ENCODE measurements at places on chromosomes 1 and 21.

DNA sequence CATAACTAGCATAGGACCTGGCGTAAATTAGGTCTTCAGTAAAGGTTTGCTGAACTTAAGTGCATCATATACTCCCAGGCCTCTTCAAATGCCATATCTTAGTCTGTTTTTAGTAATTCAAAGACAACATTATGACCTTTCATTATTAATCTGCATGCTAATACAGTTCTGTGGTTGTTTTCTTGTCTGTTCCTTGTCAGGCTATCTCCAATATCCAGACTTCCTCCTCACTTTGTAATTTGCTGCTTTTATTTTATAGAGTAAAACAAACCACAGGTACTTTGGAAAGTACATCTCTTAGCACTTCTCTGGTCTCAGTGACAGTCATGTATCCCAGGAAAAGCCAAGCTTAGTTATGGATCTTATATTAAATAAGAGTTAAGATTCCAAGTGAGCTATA lies 65.1 kb upstream of the BMP8A start:
- DNase-seq, result no peak

DNA sequence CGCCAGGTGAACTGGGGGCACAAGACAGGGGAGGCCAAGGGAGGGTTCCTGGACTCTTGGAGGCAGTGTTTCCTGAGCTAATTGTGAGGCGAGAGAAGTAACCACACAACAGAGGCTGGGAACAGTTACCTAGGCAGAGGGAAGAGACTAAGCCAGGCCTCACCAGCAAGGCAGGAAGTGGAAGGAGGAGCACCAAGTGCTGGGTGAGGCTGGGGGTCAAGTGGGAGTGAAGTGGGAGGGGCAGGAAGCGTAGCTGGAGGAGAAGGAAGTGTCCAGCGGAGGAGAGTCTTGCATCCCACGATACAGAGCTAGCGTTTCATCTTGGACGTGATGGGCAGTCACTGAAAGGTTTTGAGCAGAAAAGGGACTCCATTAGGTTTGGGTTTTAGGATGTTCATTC lies 48.3 kb upstream of the CAPZB start:
- DNase-seq, result no peak

- peak; percentile 79 for DNase-seq
Observed at GRCh38 chr1:26321315-26322041, 3.7 kb downstream of the CD52 start.

DNA sequence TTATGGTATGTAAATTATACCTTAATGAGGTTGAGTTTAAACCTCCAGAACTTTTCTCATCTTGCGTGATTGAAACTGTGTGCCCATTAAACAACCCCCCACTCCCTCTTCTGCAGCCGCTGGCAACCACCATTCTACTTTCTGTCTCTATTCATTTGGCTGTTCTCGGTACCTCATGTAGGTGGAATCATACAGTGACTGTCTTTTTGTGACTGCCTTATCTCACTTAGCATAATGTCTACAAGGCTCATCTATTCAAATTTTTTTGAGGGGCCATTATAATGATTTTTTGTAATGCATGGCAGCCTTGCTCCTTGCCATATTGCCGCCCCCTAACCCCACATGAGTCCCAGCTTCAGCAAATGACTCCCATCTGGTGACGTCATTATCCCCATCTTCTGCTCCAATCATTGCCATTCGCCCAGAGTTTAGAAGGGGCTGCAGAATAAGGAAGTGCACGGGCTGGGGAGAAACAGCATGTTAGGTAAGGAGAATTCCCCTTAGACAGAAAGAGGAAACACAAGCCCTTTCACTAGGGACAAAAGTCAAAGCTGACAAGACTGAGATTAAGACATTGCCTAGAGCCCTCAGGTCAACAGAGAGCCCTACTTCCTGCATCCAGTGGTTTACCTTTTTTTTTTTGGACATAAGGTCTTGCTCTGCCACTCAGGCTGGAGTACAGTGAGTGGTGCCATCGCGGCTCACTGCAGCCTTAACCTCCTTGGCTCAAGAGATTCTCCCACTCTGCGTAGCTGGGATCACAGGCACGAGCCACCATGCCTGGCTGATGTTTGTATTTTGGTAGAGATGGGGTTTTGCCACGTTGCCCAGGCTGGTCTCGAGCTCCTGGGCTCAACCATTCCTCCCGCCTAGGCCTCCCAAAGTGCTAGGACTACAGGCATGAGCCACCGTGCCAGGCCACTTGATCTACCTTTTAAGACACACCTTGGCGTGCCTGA lies 78.4 kb upstream of the ERRFI1 start:
- DNase-seq, result no peak

GRCh38 chr1:172818841-172819527 lies 160.1 kb downstream of the FASLG start:
- no peak for DNase-seq

DNA sequence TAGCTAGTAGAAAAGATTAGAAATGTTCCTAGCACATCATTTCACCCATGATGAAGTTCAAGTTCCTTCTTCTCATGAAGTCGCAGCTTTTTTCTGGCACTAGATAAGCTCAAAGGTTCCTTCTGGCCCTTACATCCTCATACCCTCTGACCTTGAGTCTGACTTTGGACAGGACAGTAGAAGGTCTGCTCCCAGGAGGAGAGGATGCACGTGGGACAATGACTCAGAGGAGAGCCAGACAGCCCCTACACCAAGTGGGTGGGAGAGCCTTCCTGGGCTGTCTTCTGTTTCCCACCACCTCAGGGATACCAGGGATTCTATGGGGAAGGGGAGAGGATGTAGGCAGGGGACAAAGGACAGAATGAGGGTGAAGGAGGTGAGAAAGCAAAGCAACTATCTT lies 86.0 kb downstream of the HHIPL2 start:
- DNase-seq, result no peak

GRCh38 chr1:109628540-109629321 lies 9.1 kb downstream of the AMPD2 start:
- peak; percentile 65 for DNase-seq

- DNase-seq, result peak; percentile 96
Observed at GRCh38 chr1:23577056-23578004, 18.0 kb upstream of the ID3 start.

DNA sequence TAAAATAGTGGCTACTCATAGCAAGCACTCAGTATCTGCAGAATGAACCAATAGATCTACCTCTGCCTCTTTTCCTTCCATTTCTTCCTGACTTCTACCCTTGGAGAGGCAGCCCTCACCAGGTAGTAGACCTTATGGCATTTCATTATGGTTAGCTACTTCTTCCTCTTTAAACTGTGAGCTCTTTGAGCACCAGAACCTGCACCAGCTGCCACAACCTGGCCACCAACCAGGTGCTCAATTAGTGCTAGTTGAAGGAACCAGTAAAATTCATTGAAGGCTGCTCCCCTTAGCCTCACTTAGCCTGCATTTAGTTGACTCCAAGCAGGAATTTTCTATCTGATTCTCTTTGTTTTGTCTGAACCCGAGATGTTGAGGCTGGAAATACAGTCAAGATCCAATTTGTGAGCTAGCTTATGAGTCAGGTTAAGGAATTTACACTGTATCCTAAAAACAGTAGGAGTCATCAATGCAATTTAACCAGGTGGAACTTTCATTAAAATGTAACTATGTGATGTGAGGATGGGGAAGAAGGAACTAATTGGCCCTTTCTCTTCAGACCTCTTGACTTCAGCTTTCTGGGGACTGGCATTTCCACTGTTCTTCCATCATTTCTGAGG lies 81.5 kb upstream of the UBE2U start:
- DNase-seq, result peak; percentile 27

DNA sequence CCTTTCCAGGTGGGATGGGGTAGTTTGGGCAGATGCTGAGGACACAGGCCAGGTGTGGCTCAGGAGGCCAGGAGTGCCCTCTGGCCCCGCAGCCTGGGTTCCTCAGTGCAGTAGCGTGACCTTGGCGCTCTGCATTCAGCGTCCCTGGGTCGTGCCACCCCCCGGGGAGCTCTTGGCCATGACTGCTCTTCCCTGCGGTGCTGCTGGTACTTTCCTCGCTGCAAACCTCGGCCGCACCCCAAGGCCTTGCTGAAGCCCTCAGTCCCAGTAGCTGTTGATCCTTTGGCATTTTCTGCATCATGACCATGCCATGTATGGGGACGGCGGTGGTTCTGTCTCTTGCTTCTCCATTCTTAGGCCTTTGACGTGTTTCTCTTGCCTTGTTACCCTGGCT lies 13.8 kb downstream of the SLX9 start:
- DNase-seq, result no peak

GRCh38 chr1:245549996-245550719 lies 395.4 kb downstream of the KIF26B start:
- DNase-seq, result no peak

DNA sequence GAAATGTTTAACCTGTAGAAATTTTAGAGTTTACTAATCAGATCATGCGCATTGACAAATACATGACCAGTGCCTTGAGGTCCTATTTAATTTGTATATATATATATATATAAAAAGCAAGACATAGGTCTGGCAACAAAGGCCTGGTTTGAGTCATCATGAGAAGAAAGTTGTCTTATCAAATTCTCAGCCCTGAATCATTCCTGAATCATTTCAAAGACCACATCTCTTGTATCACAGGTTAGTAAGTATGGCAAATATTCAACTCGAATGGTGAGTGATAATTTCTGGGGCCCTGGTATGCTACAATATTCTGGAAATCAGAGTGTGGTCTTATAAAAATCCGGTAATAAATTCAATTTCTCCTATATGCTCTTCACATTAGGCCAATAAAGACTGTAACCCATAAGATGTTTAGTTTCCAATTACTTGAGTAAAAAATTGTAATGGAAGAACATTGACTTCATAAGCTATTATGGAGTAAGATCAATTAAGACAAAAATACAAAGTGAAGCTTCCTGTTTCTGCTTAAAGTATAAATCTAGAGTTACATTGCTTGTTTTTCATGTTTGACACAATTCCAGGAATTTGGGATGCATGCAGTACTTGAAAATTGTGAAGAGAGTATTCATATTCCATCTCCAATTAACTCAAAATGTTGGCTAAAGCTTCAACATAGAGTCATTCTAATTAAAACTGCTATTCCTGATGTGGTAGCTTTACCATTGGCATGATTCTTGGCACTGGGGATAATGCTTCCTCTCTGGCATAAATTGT lies 309.4 kb downstream of the BRINP3 start:
- DNase-seq, result peak; percentile 96

GRCh38 chr1:93021539-93022134 lies 57.4 kb upstream of the MTF2 start:
- peak; percentile 51 for DNase-seq

DNA sequence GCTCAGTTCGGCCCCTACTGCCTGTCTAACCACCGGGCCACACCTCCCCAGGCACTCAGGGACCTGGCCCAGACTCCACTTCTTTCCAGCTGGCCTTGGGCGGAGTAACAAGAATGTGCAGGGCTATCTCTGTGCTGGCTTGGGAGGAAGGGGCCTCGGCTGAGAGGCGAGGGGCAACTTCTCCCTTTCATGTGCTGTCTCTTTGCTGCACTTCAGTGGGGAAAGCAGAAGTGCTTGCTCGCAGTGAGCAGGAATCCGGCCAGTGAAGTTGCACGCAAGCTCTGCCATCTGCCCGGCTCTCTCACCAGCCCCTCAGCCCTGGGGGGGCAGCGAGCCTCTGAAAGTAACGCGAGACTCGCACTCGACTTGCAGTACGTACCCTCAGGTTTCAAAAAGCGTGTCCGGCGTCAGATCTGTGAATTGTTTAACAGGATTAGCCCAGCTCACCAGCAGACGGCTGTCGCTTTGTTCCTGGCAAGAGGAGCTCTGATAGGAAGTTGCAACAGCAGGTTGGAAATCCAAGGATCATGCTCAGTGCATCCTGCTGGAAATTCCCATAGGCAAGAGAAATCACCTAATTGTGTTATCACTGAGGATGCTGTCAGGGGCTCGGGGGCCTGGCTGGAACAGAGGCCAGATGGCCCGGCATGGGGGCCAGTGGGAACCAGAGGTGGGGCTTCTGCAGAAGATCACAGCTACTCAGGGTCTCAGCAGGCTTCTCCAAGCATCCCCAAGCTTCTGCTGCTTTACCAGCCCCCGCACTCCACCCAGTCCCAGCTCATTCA lies 221.1 kb downstream of the NPHP4 start:
- peak; percentile 1 for DNase-seq

- DNase-seq, result no peak
Observed at GRCh38 chr21:14054682-14055081, 156.1 kb downstream of the LIPI start.

- DNase-seq, result peak; percentile 87
Observed at GRCh38 chr1:2279210-2279639, 51.1 kb downstream of the SKI start.

DNA sequence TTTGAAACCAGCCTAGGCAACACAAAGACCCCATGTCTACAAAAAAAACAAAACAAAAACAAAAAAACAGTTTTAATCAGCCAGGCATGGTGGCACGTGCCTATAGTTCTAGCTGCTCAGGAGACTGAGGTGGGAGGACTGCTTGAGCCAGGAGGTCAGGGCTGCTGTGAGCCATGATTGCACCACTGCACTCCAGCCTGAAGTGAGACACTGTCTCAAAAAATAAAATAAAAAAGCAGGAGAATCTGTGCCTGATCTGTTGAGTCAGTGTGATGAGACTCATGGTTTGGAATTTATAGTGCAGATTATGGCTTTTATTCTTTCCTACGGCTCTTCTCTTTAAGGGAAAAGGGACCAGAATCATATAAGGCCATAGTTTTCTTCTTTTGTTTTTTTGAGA lies 16.5 kb downstream of the TRIT1 start:
- peak; percentile 87 for DNase-seq

DNA sequence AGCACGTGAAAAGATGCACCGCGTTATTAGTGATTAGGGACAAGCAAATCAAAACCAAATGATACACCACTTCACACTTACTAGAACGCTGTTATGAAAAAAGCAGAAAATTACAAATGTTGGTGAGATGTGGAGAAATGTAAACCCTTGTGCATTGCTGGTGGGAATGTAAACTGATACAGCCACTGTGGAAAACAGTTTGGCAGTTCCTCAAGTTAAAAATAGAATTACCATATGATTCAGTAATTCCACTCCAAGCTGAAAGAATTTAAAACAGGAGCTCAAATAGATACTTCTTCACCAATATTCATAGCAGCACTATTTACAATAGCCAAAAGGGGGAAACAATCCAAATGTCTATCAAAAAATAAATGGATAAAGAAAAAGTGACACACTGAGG lies 10.3 kb upstream of the EVI5 start:
- DNase-seq, result peak; percentile 82

GRCh38 chr1:110615548-110616130 lies 9.5 kb upstream of the KCNA2 start:
- DNase-seq, result peak; percentile 64

DNA sequence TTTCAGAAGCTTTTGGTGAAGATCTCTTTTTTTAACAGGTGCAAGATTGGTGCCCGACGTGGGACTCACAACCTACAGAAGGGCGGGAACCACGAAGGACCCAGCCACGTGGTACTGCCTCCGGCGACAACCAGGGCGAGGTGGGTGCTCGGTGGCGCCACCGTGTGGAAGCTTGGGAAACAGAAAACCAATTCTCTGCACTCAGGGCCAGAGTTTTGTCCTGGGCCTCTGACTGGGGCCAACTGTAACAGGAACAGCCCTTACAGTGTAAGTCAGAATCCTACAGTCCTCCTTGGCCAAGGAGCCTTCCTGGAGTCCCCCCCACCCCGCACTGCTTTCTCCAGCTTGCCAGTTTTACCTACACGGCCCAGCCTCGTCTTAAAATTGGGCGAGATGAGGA lies 11.6 kb upstream of the S100A7A start:
- no peak for DNase-seq
